SJSA1 (cell line): ENCODE measurements at places on chromosomes 4 and X. TPM values are rescaled to one million over a fixed set of nuclear protein-coding genes. Genes with fewer than 3 reads are reported as not detected.

- H3K4me3 ChIP-seq = no peak overlapping the region
- no peak overlapping the region for H3K27ac ChIP-seq
- H3K27me3 ChIP-seq = no peaks in the 10 kb centered on the region
- H3K4me1 ChIP-seq = peaks cover 6% of the 10 kb centered on the region; the same call in 1 of the 2 replicates
These were observed 318.3 kb downstream of the ARHGAP24 start for GRCh38 chr4:85793233-85793585.

DNA sequence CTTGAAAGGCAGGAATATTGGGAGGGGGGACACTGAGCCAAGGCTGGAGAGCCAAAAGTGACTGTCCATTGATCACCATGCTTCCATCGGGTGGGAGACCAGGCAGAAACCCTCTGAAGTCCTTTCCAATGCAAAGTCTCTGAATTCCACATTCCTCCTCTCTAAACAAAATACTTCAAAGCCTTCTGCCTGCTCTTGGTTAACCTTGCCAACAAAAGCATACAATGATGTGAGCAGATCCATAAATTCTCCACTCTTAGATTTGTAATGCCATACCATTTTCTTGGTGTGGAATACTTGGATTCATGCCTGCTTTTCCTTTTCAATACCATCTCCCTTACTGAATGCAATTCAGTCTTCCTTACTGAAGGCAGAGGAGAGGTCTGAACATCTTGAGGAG is 74.1 kb upstream of the FAM9B start:
- H3K36me3 ChIP-seq = no peaks in the 10 kb centered on the region
- H3K27ac ChIP-seq = no peak overlapping the region
- no peak overlapping the region for H3K4me3 ChIP-seq
- H3K4me1 ChIP-seq = peaks cover 4% of the 10 kb centered on the region; the same call in 1 of the 2 replicates
- no peaks in the 10 kb centered on the region for H3K27me3 ChIP-seq

DNA sequence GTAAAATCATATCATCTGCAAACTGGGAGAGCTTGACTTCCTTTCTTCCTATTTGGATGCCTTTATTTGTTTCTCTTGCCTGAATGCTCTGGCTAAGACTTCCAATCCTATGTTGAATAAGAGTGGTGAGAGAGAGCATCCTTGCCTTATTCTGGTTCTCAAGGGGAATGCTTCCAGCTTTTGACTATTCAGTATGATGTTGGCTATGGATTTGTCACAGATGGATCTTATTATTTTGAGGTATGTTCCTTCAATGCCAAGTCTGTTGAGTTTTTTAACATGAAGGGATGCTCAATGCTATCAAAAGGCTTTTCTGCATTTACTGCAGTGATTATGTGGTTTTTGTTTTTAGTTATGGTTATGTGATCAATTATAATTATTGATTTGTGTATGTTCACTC is 2144.6 kb upstream of the TENM3 start:
- no peaks in the 10 kb centered on the region for H3K36me3 ChIP-seq
- no peak for DNase-seq
- H3K27me3 ChIP-seq = no peaks in the 10 kb centered on the region
- no peaks in the 10 kb centered on the region for H3K4me1 ChIP-seq
- no peak overlapping the region for H3K27ac ChIP-seq

DNA sequence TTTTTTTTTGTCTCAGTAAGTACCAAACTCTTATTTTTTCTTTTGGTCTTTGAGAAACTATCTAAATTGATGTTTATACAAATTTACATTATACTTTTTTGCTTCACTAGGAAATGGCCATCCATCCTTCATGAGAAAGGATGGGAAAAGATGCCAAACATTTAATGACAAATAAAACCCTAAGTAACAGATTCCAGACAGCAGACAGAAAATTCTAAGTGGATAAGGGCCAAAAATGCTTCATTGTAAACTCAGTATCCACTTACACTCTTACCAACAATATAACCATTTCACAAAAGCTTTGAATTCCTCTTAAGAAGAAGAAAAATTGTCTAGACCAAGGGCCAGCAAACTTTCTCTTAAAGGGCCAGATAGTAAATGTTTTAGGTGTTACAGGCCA is 3.5 kb downstream of the GUCY1B1 start:
- H3K27me3 ChIP-seq = peaks cover 21% of the 10 kb centered on the region
- peaks cover 14% of the 10 kb centered on the region for H3K4me1 ChIP-seq
- no peak overlapping the region for H3K4me3 ChIP-seq
- no peaks in the 10 kb centered on the region for H3K36me3 ChIP-seq
- no peak for DNase-seq

- DNase-seq = no peak
- H3K27ac ChIP-seq = no peak overlapping the region
- H3K4me1 ChIP-seq = no peaks in the 10 kb centered on the region
- no peaks in the 10 kb centered on the region for H3K36me3 ChIP-seq
- H3K27me3 ChIP-seq = no peaks in the 10 kb centered on the region
These were observed 202.9 kb downstream of the NSUN7 start for GRCh38 chr4:40952672-40953071.

DNA sequence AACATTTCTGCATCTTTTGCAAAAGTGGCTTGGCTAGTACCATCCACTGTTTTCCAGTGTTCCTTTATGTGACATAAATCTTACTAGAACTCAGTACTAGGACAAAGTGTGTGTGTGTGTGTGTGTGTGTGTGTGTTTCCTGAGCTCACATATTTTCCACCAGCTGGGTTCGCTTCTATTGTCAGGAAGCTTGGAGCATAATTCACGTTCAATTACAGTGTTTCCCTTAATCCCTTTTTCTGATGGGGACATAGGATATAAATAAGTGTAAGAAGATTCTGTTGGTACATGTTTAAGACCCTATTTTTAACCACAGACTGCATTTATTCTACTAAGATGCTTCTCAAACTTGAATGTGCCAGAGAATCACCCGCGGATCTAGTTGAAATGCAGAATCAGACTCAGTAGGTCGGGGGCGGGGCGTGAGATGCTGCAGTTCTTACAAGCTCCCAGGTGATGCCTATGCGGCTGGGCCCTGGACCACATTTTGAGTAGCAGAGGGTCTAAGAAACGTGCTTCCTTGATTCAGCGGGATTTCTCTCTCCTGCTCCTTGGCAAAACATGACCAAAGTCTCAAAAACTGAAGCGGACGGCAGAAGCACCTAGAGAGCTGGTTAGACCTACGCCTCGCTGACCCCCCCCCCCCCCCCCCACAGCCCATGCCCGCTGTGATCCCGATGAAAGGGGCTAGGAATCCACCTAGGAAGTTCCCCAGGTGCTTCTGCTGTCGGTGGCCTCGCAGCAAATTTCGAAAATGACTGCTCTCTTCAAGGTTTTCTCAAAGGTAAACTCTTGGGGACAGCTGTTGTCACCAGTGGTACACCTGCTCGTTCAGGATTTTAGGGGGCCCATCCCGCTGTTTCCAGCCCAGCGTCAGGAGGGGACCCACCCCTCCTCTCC is 797 bp downstream of the CD99L2 start:
- H3K27me3 ChIP-seq = no peaks in the 10 kb centered on the region
- no peaks in the 10 kb centered on the region for H3K36me3 ChIP-seq
- no peak for DNase-seq
- no peaks in the 10 kb centered on the region for H3K4me1 ChIP-seq

- H3K4me1 ChIP-seq = no peaks in the 10 kb centered on the region
- H3K27ac ChIP-seq = no peak overlapping the region
- H3K4me3 ChIP-seq = no peak overlapping the region
- H3K36me3 ChIP-seq = peaks cover 25% of the 10 kb centered on the region
- no peaks in the 10 kb centered on the region for H3K27me3 ChIP-seq
- DNase-seq = no peak
These were observed 336.4 kb downstream of the ARHGAP10 start for GRCh38 chr4:148068065-148068911.

DNA sequence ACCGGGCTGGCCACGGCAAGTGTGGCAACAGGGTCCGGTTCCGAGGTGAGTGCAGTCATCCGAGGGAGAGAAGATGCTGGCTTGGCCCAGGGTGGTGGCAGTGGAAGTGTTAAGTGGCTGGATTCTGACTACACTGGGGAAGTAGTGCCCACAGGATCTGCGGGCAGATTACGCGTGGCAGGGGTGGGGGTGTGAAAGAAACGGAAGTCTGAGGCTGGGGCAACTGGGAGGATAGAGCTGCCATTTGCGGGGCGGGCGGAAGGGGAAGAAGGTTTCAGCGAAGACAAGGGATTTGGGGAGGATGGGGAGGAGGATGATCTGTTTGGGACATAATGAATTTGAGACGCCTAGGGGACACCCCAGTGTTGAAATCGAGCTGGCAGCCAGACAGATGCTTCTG is 5.3 kb downstream of the RS1 start:
- DNase-seq = no peak
- H3K4me1 ChIP-seq = no peaks in the 10 kb centered on the region
- H3K27ac ChIP-seq = no peak overlapping the region
- no peaks in the 10 kb centered on the region for H3K36me3 ChIP-seq

- H3K4me3 ChIP-seq = no peak overlapping the region
- H3K27me3 ChIP-seq = no peaks in the 10 kb centered on the region
- no peaks in the 10 kb centered on the region for H3K4me1 ChIP-seq
- no peak for DNase-seq
- no peak overlapping the region for H3K27ac ChIP-seq
- H3K36me3 ChIP-seq = no peaks in the 10 kb centered on the region
These were observed 103.2 kb upstream of the LANCL3 start for GRCh38 chrX:37468124-37468739.

DNA sequence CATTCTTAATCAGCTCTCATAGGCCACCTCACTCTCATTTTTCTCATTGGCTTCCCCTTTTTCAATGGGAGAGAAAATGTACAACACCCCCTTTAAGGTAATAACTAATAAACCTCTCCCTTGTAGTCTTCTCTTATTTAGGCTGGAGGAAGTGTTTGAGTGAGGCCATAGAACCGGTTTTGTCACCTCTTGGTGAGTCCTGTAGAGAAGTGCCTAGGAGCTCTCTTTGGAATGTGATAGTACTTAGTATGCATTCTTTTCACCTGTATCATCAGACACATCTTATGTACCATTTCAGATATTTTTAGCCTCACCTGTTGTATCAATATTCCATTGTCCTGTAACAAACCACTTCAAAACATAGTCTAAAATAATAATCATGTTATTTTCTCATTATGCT is 3.5 kb upstream of the TAB3 start:
- DNase-seq = no peak
- no peaks in the 10 kb centered on the region for H3K4me1 ChIP-seq
- H3K36me3 ChIP-seq = peaks cover 4% of the 10 kb centered on the region
- no peak overlapping the region for H3K27ac ChIP-seq
- no peak overlapping the region for H3K4me3 ChIP-seq
- H3K27me3 ChIP-seq = no peaks in the 10 kb centered on the region

DNA sequence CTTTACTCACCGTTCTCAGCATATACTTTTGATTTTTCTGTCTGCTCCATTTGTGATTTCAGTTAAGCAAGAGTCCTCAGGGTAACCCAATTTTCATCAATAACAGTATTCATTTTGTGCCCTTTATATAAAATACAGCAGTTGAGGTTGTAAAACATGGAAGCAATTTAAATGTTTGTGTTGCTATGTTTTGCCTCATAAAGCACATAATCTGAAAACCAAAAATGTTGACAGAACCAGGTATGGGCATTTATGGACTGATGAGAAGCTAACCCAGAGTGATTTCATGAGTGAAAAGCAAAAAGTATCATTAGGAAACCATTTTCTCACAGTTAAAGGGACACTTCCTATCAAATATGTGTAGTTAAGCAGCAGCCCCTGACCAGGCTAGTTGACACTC is at the start of gene ASIC5:
ASIC5 (minus strand) TSS at position 101 of the 400 bp plus-strand sequence; CDS start at position 50, 51 bp downstream.
- H3K36me3 ChIP-seq = no peaks in the 10 kb centered on the region
- H3K4me3 ChIP-seq = no peak within 1 kb of the TSS
- no peaks in the 10 kb centered on the region for H3K27me3 ChIP-seq
- DNase-seq = no peak
- no peaks in the 10 kb centered on the region for H3K4me1 ChIP-seq

Gene POF1B
- total RNA-seq = not detected in 2 replicates

Gene ARHGAP24
- total RNA-seq = 3.4 and 5.4 TPM in 2 replicates

Gene HPGD
- total RNA-seq = 1.9 and 6.4 TPM in 2 replicates
